ENCODE measurements at places on chromosomes 11 and 22.

- DNase-seq, result peak; percentile 84
These were observed 83.9 kb downstream of the AMOTL1 start for GRCh38 chr11:94851864-94852636.

DNA sequence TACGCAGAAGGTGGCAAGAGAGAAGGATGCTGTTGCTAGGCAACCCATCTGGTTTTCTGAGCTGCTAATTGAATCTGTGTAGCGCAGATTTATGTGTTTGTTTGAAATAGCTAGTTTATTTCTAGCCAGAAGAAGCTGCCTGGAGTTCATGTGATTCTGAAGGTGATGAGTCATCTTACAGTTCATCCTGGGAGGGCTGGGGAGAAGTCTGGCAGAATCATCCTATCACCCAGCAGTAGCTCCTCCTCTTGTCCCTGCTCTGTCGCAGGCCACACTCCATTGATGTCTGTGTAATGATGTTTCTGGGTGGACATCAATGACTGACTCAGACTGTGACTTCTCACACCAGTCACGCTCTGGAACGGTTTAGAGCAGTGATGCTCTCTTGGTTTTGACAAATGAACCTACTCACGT is 4.8 kb upstream of the FBXO7 start:
- no peak for DNase-seq

DNA sequence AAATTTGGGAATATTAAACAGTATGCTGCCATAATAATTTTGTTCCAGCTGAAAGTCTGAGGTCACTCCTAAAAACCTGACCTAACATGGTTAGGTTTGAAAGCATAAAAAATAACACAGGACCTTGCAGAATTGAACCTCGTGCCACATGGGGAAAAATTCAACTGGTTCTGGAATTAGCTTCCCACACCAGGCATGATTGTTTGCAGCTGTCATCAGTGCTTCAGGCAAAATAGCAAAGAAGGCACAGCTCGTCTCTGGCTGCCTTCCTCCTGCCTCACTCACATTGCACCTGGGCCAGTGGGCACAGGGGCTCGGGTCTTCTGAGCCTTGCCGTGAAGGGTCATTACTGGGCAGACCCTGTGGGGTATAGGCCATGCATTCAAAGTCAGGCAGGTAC is 153.8 kb upstream of the ARHGAP20 start:
- no peak for DNase-seq

DNA sequence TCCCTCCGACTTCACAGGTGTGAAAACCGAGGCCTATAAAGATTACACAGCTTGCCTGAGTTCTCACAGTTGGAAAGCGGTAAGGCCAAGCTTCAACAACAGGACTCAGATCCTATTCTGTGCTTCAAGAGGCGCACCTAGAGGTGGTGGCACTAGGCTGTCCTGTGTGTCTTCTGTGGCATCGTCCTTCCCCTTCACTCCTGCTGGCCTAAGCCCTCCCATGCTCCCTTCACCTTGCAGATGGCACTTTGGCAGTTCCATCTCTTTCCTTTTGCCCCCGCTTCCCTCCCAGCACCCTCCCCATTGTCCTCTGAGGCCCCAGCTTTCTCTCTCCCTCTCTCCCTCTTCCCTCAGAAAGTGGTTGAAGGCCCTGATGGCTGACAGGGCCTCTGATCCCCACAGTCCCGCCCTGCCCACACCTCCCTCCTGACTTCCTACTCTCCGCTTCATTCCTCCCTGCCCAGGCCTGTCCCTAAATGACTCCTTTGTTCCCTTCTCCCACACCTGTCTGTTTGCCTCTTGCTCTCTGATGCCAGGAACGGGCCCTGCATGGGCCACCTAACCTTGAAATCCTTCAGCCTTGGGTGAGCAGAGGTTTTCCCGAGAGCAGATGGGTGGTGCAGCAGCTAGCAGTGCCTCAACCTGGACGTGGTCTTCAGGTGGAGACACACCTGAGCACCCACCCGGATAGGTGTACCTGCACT is 5.8 kb downstream of the TRIM29 start:
- no peak for DNase-seq

DNA sequence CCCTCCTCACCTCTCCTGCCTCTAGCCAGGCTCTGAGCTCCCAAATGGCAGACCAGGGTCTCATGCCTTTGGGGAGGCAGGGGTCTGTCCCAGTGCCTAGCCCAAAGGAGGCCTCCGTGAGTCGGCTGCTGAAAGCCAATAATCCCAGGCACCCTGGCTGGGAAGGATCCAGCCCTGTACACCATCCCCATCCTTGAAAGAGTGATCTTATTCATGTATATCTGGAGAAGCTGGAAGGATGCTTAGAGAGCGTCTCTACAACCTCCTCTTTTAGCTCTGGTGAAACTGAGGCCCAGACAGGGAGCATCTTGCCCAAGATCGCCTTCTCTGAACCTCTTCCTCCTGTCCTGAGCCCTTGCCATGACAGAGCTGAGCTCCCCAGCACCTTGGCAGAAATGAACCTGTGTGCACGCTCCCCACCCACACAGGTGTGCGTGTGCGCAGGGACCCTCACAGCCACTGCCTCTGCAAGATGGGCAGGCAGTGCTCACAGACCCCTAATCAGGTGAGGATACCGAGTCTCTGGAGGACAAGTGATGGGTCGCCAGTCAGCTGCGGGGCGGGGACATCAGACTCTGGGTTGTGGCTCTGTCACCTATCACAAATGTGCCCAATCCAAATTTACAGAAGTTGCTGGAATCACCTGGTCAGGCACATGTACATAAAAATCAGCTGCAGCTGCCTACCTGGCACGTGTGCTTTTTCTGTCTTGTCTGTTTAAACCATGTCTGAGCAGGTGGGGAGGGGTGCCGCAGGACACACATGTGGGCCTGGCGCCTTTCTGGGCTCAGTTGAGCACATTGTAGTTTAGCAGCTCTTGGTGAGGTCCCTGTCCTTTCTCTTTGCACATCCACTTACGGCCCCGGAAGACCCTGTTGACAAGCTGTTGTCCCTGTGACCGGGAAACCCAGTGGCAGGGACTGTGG is 49.3 kb upstream of the WNT7B start:
- DNase-seq, result no peak

GRCh38 chr11:10317776-10318526 is 13.1 kb downstream of the ADM start:
- no peak for DNase-seq

- DNase-seq, result no peak
These were observed 181.1 kb downstream of the HIPK3 start for GRCh38 chr11:33438301-33438700.

DNA sequence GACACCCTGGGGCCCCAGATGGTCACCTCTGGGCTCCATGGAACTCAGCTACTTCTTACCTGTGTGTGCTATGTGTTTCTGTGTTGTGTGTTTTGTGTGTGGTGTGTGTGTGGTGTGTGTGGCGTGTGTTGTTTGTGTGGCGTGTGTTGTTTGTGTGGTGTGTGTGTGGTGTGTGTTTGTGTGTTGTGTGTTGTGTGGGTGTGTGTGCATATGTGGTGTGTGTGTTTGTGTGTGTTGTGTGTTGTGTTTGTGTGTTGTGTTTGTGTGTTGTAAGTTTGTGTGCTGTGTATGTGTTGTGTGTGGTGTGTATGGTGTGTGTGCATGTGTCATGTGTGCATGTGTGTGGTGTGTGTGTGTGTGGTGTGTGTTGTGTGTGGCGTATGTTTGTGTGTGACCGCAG is 3.8 kb upstream of the WNT7B start:
- no peak for DNase-seq

DNA sequence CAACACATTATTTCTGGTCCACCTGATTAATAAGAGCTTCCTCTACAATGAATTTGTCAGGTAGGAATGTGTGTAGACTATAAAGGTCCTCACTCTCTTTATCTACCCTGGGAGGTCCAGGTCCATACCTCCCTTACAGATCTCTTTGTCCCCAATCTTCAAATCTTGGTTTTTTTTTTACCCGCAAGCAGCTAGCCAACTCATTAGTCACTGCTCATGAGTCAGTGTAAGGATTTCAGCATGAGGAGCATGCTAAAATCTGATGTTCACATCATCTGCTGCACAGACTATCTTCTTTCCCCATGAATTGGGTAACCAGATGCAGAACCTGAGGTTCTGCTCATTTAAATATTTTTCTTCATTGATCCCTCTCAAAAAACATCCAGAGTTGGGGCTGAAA is 397.0 kb upstream of the ISX start:
- DNase-seq, result peak; percentile 3

GRCh38 chr22:46362934-46363515 is 27.5 kb downstream of the TRMU start:
- DNase-seq, result no peak

GRCh38 chr11:103254123-103254522 is 144.9 kb downstream of the DYNC2H1 start:
- DNase-seq, result no peak

DNA sequence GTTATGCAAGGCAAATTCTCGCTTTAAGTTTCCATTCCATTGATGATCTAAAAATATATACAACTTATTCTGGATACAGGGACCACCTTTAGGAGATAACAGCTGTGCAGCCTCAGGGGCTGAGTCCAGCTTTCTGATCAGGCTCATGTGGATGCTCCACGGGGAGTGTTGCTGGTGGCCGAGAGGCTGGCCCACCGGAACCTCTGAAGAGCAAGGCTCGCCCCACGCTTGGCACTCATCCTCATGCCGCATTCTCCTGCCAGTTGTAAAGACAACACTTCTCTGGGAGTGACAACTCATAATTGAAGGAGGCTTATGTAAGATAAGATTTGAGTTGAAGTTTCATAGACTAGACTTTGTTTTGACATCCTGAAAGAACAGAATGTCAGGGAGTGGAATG is 123.5 kb downstream of the MPPED1 start:
- no peak for DNase-seq

DNA sequence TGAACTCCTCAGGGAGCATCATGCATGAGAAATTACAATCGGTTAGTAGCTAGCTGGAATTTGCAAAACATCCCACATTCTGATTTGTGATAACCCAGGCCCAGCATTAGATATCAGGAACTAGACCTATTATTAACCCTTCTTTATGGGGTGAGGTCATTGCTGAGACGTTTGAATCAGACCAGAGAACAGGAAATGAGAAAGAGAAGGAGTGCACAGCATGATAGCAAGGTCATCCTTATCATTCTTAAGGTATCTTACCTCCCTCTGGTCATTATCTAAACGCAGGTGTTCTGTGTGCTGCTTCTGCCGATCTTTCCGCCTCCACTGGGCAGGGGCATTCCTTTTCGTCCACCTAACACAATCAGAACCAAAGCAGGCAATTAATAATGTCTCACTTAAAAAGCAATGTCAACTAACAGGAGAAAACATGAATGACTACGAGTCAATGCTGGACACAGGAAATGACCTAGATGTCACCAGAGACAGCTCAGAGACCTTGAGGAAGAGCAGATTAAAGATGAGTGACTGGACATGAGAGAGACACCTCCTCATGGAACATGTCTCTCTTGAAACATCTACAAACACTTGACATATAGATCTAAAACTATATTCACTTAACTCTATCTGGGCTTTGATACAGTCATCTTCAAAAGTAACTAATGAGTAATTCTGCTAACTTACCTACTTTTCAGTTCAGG is 78.3 kb upstream of the SCUBE2 start:
- DNase-seq, result no peak

- no peak for DNase-seq
These were observed 4.4 kb upstream of the CNTF start for GRCh38 chr11:58617976-58618557.

- no peak for DNase-seq
These were observed 28.5 kb upstream of the PDE2A start for GRCh38 chr11:72702577-72703241.

- peak; percentile 65 for DNase-seq
These were observed 47.6 kb downstream of the ST3GAL4 start for GRCh38 chr11:126403022-126403581.

- DNase-seq, result no peak
These were observed 3.4 kb downstream of the KIAA0930 start for GRCh38 chr22:45237065-45237990.

DNA sequence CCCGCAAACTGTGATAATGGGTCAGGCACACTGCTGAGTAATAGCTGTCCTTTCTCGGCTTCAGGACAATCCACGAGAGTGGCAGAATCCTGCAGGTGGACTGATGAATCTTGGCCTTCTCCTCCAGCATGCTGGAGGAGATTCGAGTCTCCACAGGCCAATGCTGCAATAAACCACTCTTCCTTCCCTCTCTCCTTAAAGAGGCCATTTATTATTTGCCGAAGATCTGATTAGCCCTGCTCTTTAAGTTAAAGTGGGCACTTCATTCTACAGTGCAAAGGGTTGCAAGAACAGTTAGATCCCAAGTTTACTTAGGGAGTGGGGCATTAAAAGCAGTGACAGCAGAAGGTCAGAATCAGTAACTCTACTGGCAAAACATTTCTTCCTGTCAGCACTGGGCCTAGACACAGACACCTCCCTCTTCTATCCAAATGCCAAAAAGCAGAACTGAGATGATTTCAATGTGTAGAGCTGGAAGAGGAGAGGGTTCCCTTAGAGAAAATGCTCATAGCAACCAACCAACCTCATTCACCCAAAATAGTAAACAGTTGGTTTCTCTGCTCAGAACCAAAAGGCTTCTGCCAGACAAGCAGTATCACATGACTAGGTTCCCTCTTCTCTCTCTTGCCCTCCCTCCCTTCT is 121.7 kb downstream of the SGSM3 start:
- no peak for DNase-seq

DNA sequence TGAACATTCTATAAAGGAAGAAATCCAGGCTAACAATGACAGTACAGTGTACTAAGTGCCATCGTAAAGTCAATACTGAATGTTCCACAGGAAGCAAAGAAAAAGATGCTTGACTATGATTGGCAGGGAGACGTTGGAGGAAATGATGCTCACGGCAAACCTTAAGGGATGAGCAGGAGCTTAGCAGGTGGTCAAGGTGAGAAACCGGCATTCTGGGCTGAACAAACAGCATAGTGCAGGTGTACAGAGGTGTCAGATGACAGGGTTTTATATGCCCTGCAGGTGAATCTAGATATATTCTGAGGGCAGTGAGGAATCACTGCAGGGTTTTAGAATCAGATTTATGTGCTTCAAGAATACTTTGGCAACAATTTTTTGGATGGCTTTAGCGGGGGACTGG is 85.3 kb upstream of the HEPHL1 start:
- no peak for DNase-seq

- no peak for DNase-seq
These were observed 22.5 kb downstream of the SULT4A1 start for GRCh38 chr22:43839781-43840180.

GRCh38 chr11:86138958-86139357 is 70.1 kb upstream of the PICALM start:
- no peak for DNase-seq
